ENCODE measurements at places on chromosomes 2 and 18.

- peak; percentile 70 for DNase-seq
Observed at GRCh38 chr2:9656270-9656766, 25.5 kb upstream of the YWHAQ start.

GRCh38 chr2:66915237-66915636, 480.3 kb downstream of the MEIS1 start:
- DNase-seq, result no peak

DNA sequence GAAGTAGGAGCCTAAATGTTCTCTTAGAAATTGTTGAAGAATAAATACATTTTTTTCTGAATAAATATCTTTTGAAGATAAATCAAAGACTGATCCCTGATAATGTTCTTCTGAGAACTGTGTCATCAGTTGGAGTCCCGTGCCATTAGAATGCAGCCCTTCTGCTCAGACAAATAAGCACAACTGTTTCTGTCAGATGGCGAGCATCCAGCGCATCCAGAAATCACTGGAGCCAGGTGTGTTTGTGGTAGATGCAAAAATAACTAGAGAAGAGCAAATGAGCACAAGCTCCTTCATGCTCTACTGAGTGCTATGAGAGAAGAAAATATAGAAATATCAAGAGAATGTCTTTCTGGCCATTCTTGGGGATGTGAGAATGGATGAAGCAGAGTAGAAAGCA, 573.7 kb downstream of the THSD7B start:
- no peak for DNase-seq

- DNase-seq, result no peak
Observed at GRCh38 chr2:241943209-241943850, 73.8 kb downstream of the RTP5 start.
